ENCODE measurements at places on chromosomes 4 and X.
A peak's percentile ranks its signal among the peaks of the same experiment; 100 is the strongest.

DNA sequence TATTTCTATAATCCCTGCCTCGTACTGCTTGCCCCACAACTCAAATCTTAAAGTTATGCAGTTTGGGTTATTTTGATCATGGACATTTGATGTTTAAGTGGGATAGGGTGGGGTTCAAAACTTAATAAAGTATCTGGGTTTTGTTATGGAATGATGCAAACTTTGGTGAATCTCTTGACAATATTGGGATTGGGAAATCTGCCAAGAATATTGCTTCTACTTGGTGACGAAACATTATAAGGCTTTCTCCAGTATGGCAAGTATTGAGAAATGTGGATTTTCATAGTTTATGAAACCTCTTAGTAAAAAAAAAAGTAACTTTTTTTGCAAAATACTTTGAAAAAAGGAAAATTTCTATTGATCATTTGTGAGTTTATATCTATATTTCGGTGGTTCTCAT is 130.8 kb upstream of the SFRP2 start:
- DNase-seq = no peak

GRCh38 chrX:46841346-46841745 is 4.5 kb downstream of the RP2 start:
- DNase-seq = no peak

DNA sequence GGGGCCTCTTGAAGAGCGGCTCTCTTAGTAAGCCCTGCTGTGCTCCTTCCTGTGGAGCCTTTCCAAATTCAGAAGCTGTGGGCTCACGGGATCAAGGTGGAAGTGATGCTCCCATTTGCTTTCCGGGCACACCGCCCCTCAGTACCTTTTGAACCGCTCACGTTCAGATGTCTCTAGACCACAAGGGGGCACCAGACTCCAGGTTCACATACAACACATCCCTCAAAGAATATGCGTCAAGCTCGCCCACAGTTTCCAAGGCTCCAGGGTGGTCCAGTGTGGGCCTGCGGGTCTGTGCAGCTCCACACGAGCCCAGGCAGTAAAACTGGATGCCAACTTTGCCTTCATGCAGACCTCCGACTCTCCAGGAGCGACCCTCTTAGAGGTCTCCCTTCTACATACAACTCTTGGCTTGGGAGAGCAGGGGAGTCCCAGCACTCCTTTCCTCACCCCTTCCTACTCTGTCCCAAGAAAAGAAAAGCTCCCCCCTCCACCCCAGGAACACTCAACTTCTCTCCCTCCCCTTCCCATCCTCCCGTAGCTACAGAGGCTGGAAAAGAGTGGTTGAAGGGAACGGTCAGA is 11.0 kb downstream of the SUPT20HL1 start:
- DNase-seq = peak; percentile 29

DNA sequence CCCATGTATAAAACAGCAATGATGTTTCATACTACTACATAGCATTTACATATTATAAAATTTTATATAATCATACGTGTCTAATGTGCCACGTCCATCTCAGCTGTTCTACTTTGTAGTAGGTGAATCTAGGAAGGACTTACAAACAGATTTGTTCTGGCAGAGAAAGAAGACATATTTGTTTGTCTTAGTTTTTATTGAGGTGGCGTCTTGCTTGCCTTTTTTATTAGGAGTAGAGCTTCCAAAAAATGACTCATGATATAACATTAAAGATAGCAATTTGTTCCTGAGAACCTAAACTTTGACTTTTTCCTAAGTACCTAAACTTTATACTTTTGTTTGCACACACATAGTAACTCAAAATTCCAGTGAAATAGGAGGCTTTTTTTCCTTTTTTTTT is 64.6 kb downstream of the CLDN22 start:
- no peak for DNase-seq

DNA sequence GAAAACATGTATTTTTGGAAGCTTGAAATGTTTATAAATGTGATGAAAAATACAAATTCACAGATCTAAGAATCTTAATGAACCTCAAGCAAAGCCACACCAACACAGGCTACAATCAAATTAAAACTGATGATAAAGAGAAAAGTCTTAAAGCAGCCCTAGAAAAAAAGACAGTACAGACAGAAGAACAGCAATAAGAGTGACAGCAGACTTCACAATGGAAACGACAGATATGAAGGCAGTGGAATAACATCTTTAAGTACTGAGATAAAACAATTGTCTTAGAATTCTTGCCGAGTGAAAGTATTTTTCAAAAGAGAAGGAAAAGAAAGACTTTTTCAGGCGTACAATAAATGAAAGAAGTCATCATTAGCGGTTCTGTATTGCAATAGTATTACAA is 423.6 kb upstream of the LCORL start:
- DNase-seq = no peak

DNA sequence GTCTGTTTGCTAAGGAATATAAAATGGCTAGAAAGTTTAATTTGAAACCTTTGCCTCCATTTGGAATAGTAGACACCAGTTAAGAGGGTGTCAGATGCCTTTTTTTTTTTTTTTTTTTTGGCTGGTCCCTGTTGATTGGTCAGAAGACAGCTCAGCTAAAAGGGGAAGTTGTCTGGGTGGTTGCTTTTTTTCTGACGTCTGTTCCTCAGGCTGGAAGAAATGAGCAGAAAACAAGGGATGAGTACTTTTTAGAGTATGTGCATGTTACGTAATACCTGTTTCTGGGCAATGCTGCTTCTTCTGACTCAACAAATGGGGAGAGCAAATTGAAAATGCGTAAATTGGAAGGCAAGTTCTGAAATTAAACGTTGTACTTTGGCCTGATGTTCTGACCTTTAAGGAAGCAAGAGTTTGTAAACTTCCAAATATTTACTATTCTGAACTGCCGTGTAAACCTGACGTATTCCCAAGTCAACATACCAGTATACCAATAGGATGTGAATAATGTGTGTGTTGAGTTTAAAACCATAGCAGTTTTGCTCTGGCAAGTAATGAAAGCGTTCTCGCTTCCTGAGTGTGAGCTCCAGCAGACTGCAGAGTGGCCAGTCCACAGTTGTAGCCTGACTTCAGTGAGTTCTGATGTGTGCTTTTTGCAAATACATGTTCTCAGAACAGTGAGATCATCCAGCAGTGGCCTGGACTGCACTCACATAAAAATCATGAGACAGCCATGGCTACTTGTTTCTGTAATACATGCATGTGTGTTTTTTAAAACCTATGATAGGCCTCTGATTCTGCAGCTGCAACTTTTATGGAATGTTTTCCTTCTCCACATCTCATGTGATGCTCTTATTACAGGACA is 1.7 kb downstream of the SAT1 start:
- no peak for DNase-seq

GRCh38 chr4:5753766-5754528 is 42.9 kb downstream of the EVC start:
- DNase-seq = peak; percentile 47

DNA sequence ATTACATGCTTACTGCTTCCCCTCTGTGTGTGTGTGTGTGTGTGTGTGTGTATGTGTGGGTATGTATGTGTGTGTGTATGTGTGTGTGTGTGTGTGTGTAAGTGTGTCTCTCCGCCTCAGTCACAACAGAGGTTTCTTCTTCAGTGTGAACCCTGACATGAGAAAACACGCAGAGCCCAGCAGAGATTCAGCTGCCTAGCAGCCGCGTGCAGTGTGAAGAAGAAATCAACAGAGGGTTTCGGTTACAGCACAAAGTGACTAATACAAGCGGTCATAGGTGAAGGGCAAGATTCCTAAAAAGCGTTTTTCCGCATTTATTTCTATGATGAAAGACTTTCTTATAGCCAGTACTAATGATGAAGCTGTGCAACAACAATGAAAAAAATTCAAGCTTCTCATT is 55.3 kb upstream of the ZFP42 start:
- no peak for DNase-seq

GRCh38 chr4:16192631-16193518 is 33.4 kb downstream of the TAPT1 start:
- DNase-seq = no peak

- no peak for DNase-seq
These were observed 112.9 kb downstream of the PTPN13 start for GRCh38 chr4:86706923-86707597.

GRCh38 chr4:38455092-38455862 is 208.7 kb upstream of the KLF3 start:
- no peak for DNase-seq

- no peak for DNase-seq
These were observed 10.5 kb downstream of the MSX1 start for GRCh38 chr4:4869731-4870571.

DNA sequence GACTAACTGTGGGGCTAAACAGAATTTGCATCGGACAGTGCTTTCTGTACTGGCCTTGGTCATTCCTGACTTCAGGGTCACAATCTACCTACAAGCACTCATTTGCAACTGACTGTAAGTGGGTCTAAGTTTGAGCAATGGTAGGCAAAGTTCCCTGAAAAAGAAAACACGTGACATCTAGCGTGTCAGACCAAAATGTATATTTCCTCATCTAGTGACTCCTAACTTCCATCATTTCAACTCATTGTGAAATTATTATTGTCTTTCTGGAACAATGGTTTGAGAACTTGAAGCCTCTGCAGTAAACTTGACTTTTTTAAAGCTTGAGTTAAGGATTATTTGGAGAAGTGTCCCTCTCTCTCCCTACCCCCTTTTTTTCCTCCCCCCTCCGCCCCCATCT is 113.6 kb downstream of the MID1 start:
- DNase-seq = no peak

- no peak for DNase-seq
These were observed 69.1 kb downstream of the PPP2R2C start for GRCh38 chr4:6403400-6403685.

Data from urothelium cell line (cell line).